Vein endothelial cell (primary cell): ENCODE measurements at places on chromosomes 6 and 20. TPM values are rescaled to one million over a fixed set of nuclear protein-coding genes. Genes with fewer than 3 reads are reported as not detected.

Gene ARFGAP1
- total RNA-seq: 61.8 and 68.6 TPM in 2 replicates

Gene TPD52L1
- total RNA-seq: 3.4 and 7.2 TPM in 2 replicates

Gene NRSN1
- not detected in 2 replicates for total RNA-seq

Gene PDE10A
- 13.4 and 14.0 TPM in 2 replicates for total RNA-seq

Gene OPRM1
- not detected in 2 replicates for total RNA-seq

Gene MAS1
- not detected in 2 replicates for total RNA-seq
